ENCODE measurements at places on chromosomes 13 and 19.

- no peak for DNase-seq
Observed at GRCh38 chr13:26412936-26413716, 144.4 kb upstream of the WASF3 start.

DNA sequence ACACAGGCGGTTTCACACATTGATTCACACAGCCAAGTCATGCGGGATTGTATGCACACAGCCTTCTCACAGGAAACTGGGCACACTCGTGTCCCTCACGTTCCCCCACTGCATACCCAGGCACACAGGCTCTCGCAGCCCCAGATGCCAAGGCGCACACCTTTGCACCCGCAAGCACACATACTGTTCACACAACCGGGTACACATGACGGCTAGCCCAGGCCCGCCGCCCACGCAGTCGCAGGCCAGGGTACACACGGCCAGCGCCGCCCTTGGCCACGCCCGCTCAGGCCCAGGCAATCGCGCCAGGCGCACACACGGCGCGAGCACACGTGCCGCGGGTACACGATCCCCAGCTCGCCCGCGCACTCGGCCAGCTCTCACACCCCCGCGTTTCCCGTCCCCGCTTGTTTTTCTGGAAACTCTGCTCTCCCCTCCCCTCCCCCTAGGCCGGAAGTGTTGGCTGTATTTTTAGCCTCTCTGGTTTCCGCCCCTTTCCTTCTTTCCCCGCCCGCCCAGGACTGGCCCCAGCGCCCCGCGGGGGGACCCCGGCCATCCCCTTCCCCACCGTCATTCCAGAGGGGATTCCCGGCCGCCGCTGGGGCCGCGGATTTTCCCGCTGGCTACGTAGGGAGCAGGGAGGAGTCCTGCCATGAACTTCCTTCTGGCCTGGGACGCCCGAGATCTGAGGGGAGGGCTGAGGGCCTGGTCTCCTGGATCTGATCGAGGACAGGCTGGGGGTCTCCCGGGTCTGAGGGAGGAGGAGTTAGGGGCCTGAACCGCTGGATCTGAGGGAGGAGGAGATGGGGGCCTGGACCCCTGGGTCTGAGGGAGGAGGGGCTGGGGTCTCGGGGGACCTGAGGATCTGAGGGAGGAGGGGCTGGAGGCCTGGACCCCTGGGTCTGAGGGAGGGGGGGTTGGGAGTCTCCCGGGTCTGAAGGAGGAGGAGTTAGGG is 4.0 kb upstream of the ZFP36 start:
- no peak for DNase-seq

DNA sequence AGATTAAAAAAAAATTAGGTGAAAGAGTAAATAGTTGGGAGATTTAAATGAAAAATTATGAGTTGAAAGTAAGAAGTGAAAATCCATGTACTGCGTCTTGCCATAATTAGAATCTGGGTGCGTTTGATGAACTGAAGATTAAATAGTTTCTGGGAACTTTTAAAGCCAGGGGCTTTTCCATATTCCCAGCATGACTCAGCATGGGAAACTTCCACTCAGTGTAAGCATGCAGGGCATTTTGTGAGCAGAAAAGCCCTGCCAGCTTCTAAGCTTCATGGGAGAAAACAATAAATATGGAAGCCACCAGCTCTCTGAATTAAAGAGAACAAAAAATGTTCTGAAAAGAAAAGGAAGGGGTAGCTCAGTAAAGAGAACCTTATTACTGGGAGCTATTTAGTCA is 62.0 kb upstream of the EDNRB start:
- no peak for DNase-seq

GRCh38 chr19:33187183-33187540 is 7.0 kb upstream of the LRP3 start:
- DNase-seq, result no peak

GRCh38 chr13:73687087-73687486 is 447.1 kb downstream of the KLF12 start:
- DNase-seq, result no peak

GRCh38 chr13:39345982-39346381 is 257.0 kb downstream of the LHFPL6 start:
- no peak for DNase-seq

GRCh38 chr13:93800342-93800741 is 573.7 kb downstream of the GPC6 start:
- no peak for DNase-seq

DNA sequence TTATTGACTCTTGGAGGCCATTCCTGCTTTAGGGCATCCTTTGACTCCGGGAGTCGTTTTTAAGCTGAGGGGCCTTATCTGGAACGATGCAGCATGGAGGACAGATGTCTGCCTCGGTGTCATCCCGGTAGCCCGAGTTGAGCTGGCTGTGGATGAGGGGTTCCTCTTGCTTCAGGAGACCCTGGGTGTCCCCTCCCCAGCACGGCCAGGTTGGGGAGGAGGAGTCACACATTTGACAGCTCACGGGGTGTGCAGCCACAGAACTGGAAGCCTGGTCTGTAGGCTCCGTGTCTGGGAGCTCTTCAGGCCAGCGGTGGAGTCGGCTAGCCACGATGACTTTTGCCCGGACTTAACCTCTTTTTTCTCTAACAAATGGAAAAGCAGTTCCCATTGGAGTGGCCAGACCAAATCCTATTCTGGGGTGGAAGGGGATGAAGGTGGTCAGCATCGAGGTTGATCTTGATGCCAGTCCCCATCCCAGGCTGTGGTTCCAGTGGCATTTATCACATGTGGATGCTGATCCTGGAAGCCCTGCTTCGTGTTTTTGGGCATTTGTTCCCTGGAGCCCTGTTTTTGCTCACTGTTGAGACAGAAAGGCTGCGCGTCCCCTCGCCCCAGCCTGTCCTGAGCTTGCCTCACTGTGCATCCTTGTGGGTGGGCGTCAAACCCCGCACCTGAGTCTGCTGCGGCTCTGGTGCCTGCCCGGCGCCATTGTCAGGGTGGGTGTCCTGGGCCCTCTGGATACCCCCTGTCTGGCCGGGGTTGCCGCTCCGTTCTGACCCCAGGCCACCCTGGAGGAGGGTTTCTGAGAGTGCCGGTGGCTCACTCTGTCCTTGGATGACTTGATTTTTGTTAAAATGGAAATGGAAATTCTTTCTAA is 12.0 kb downstream of the TFDP1 start:
- DNase-seq, result no peak

DNA sequence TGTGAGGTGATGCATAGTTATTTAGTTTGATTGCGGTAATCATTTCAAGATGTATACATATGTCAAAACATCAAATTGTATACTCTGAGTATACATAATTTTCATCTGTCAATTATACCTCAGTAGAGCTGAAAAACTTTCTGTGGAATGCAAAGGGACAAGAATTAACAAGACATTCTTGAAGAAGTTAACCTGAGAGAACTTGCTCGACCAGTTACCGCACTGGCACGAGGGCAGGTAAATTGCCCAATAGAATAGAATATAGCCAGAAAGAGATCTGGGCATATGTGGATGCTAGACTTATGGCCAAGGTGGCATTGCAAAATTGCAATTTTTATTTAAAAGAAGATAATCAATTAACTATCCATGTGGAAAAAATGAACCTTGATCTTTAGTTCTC is 42.3 kb upstream of the GJB6 start:
- DNase-seq, result no peak

- DNase-seq, result no peak
Observed at GRCh38 chr13:99041788-99042187, 63.9 kb upstream of the DOCK9 start.

- DNase-seq, result no peak
Observed at GRCh38 chr19:38264486-38265212, at the start of gene SPINT2. Gene SPINT2 (plus strand): TSS chr19:38264573. CDS start chr19:38264893, 320 bp downstream.

DNA sequence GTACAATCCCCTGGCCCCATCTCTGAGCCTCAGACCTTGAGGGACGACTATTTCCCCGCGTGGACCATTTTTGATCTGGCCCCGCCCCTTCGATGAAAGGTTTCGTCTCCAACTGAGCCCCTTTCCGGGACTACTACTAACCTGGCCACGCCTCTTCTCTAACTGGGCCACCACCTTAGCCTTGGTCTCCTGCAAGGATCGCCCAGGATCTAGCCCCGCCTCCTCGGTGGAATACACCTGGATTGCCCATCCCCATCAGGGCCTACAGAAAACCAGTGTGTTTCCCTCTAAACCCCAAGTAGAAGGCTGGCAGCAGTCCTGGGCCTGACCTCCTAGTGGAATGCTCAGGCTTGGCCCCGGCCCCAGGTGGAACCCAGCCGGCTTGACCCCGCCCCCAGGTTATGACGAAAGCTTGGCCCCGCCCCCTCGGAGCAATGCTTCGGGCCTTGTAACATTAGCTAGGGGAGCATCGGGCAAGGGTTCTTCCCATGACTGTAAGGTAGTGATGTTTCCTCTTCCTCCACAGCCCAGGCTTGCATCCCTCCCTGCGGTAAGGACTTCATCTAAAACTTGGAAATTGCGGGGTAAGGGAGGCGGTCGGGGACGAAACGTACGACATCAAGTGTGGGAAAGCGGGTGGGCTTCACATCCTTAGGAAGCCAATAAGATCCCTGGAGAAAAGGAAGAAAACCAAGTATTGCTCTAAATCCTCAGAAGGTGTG is 9.1 kb downstream of the SPACA6 start:
- no peak for DNase-seq

DNA sequence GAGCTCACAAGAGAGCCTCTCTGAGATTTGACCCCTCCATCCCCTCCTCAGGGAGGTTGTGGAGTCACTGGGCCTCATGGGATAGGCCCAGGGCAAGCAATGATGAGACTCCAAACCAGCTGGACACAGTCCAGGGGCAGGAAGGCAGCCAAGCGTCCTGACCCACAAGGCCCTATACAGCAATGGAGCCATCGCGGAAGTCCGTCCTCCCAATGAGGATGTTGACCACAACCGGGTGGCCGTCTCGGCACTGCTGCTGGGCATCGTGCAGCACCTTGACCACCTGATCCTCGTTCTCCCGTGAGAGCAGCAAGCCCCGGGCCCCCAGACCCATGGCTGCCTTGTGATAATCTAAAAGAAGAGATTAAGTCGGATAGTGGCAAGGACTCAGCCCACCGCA is 7.9 kb downstream of the SYDE1 start:
- no peak for DNase-seq

- DNase-seq, result no peak
Observed at GRCh38 chr19:6076675-6077463, 33.4 kb downstream of the RFX2 start.

DNA sequence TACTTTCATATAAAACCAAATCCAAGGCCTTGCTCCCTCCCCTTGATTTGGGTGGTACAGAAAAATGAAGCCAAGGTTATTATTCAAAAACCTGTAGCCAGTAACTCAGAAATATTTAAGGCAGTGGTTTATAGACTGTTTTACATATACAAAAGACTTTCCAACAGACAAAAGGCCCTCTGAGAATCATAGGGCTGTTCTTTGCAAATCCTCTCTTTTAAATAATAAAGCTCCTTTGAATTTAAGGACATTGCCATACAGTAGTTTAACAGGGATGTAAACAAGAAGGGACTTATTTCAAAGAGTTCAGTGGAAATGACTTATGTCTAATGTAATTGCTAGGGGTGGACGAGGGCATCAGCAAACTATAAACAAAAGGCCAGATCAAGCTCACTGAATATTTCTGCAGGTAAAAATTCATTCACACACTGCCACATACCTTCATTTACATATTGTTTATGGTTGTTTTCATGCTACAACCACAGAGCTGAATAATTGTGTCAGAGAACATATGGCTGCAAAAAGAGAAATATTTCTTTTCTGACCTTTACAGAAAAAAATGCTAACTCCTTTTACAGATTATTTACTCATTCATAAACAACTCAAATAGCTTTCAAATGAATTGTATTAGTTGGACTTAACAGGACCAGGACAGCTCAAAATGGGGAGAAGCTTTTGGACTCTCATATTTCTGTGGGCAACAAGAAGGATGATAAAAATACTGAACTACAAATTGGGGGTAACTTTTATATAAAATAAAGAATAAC is 665.6 kb downstream of the SLITRK1 start:
- no peak for DNase-seq

DNA sequence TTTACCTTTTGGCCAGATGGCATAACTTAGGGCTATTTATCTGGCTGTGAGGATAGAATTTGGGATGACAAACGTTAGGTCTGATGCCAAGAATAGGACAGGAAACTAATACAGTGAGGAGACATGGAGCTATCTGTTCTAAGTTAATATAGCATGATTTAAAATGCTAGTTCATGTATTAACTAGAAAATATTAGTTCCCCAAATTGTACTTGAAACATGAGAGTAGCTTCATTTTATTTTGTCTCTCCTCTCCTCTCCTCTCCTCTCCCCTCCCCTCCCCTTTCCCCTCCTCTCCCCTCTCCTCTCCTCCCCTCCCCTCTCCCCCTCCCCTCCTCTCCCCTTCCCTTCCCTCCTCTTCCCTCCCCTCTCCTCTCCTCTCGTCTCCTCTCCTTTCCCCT is 101.1 kb upstream of the MYO16 start:
- no peak for DNase-seq
